ENCODE measurements at places on chromosomes 1 and 21.

GRCh38 chr1:12420171-12420570, 190.3 kb downstream of the VPS13D start:
- DNase-seq = no peak

DNA sequence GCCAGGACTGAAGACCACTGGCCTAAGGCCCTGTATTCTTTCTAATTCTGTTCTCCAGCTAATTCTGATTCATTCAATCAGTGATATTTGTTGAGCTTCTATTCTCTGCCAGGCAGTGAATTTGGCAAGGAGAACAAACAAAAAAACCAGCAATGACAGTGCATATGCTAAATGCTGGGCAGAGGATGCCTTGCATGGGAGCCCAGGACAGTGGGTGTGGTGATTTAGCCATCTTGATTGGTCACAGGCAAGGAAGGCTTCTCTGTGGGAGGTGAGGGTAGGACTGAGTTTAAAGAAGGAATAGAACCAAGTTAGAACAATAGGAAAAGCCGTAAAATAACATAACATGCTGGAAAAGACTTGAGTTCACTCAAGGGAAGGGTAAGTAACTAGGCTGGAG, 9.2 kb upstream of the CPT2 start:
- no peak for DNase-seq

- DNase-seq = no peak
Measured at GRCh38 chr1:172373864-172374263, 46.6 kb upstream of the C1orf105 start.

DNA sequence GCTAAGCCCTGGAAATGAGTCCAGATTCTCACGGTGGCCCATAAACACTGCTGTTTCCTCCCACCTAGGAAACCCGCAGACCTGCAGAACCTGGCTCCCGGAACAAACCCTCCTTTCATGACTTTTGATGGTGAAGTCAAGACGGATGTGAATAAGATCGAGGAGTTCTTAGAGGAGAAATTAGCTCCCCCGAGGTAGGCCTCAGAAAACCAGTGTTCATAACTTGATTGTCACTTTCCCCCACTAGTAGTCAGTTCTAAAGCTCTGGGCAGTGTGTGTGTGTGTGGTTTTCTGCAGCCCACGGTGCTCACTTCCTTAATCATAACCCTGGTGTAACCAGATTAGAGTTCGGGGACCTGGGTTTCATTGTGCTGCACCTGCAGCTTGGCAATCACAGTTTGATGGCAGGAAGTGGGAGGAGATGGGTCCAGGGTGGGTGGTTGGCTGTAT, 39.1 kb downstream of the CLIC6 start:
- peak; percentile 21 for DNase-seq

DNA sequence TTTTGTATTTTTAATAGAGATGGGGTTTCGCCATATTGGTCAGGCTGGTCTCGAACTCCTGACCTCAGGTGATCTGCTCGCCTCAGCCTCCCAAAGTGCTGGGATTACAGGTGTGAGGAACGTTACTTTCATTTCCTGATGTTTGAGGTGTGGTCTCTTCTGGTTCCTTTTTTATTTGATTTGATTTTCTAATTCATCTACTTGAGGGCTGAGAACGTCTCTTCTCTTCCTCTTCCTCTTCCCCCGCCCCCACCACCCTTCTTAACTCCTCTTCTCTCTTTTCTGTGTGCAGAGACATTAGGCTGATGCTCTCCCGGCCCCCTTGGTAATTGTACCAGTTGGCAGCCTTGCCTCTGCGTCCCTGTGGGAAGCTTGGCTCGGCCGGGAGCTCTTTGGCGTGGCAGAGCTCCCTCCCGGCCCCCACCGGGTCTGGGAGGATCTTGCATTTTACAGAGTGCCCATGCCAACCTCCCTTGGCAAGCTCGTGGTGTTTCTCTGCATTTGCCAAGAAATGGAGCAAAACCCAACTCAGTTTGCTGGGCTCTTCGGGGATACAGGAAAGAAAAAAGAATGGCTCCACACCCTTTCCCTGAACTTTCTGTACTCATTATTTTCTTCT, 19.9 kb downstream of the CRYAA start:
- DNase-seq = no peak

DNA sequence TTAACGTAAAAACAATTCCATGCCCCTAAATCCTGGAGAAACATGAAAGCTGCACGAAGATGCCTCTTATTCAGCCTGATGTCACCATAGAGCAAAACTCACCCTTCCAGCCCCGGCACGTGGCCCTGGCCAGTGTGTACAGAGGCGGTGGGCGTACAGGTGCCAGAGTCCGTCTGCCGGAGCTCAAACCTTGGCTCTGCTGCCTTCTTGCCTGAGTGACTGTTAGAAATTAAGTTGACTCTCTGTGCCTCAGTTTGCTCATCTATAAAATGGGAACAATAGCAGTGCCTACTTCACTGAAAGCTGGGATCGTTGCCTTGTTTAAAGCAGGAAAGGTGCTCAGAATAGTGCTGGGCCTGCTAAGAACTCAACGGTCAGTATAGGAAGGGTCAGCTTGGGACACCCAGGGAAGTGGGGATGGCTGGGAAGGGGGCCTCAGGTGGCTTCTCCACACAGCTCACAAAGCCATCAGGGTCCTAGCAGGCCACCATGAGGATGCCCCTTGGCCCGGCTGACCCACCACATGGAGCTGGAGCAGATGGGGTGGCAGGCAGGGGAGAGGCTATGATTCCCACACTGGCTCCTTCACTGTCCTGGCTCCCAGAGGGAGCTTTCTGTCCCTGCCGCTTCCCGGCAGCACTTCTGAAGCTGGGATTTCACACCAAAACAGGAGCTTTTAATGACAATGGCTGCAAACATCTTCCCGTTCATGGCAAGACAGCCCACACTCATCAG, 237.2 kb downstream of the NPHP4 start:
- no peak for DNase-seq

- no peak for DNase-seq
Measured at GRCh38 chr1:172545396-172546004, 12.6 kb downstream of the SUCO start.

- DNase-seq = no peak
Measured at GRCh38 chr1:168982778-168983177, 123.7 kb upstream of the ATP1B1 start.

GRCh38 chr1:215282557-215282956, 200.0 kb downstream of the KCNK2 start:
- no peak for DNase-seq

DNA sequence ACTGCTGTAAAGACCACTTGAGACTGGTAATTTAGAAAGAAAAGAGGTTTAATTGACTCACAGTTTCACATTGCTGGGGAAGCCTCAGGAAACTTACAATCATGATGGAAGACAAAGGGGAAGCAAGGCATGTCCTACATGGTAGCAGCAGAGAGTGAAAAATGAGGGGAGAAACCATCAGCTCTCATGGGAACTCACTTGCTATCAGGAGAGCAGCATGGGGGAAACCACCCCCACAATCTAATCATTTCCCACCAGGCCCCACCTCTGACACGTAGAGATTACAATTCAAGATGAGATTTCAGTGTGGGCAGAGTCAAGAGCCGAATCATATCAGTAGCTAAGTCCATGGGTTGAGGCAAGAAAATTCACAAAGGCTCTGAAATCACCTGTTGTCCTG, 23.8 kb upstream of the LYPD8 start:
- no peak for DNase-seq

DNA sequence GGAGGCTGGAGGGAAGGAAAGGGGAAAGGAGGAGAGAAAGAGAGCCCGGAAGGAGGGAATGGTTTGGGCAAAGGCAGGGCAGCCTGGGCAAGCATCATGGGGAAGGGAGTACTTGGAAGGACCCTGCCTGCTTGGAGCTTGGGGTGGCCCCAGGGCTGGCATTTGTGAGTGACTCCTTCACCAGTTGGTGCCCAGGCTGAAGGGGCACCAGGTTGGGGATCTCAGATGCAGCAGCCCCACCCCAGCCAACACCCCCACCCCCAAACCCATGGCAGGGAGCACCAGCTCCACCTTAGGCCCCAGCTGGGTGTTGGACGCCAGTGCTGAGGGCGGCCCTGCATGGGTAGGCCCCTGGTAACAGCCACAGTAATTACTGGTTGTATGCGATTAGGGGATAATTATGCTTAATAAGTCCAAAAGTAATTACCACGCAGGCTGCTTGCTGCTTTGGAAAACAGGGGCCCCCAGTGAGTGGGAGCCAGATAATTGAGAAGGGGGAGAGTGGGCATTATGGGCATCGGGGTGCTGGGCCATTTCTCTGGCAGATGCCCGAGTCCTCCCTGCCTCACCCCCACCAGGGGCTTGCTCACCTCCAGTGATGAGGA, 78.3 kb downstream of the VWA5B1 start:
- DNase-seq = no peak

GRCh38 chr1:48093696-48094528, 96.7 kb upstream of the TRABD2B start:
- peak; percentile 73 for DNase-seq

DNA sequence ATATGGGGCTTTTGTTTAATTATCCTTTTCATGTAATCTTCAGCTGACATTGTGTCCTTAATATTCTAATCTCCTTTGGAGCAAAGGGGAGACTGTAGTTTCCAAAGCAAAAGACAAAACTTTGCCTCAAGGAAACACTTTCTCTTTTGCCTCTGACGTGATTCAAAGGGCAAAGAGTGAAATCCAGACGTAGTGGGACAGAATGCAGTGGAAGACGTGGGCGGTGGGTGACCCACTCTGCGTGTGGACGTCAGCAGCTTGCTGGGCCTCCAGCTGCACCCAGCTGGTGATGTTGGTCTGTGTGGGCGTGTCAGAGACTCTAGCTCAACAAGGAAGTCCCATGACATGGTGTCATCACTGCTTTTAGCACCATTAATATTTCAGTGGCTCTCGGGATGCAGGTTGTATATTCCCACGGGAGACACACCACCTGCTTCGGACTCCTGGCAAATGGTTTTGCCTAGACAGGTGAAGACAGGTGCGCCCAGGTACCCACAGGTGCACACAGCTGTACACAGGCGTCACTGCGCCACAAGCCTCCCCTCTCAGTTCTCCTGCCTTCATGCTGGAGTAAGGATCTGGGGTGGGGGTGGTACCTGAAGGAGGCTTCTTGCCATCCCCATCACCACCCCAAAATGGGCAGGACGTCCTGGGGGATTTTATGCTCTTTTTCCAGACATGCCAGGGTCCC, 292.1 kb upstream of the VAMP3 start:
- no peak for DNase-seq

GRCh38 chr1:59295618-59296017, 1.3 kb upstream of the FGGY start:
- DNase-seq = no peak

GRCh38 chr1:168613038-168613451, 36.6 kb downstream of the XCL1 start:
- DNase-seq = no peak

- DNase-seq = no peak
Measured at GRCh38 chr1:22772014-22772413, 61.4 kb downstream of the EPHB2 start.

DNA sequence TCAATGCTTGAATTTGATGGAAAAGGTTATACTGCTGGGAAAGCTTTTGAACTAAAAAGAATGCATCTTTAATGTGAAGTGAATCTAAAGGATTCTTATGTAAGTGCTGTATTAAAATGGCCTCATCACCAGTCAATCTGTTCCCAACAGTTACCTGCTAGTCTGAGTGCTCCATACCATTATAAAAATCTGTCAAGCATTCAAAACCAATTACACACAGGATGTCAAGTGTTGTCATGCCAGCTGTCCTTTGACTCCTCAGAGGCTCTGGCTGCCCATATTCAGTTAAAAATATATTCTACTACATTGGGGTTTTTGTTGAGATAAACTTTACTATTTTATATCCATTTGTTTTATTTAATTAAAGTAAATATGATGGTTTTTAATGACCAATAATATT, 1587.7 kb downstream of the AMY1C start:
- DNase-seq = no peak
